Activated gamma-delta T cell treated with Interleukin-2 at 50 U/mL for 16 hours (primary cell): ENCODE measurements at places on chromosomes 1 and 21.
A peak's percentile ranks its signal among the peaks of the same experiment; 100 is the strongest.

DNA sequence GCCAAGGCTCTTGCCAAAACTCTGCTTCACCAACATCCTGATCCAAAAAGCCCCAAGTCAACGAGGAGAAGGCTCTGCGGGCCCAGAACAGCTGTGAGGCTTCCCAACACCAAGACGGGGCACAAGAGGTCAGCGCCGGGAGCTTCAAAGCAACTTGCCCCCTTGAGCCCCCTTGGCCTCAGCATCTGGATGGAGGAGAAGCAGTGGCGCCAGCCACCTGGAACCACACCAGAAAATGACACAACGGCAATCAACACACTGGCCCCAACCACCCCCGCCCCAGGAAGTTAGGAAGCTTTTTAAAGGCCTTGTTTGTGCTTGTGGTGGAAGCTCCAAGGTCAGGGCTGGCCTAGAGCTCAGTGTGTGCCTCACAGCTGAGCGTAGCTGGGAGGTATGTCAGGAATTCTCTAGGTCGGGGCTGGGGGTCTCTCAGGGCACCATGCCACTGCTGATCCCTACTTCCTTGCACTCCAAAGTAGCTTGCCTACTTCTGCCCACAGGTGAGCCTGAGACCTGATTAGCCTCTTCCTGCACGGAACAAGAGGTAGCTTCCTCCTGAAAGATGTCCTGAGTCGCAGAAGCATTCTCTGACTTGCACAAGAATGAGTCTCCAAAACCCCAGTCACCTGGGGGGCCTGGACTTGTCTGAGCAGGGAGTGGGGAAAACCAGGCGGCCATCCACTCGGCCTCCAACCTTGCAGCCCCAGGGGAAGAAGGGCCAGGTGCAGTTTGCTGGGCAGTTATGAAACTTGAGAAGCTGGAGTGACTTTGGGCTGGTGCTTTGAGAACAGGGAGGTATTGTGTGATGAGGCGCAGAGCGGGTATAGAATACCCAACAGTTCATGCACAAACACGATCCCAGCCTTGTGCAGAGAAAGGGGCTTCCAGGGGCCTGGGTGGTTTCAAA is 9.7 kb upstream of the SRP9 start:
- no peak for DNase-seq

DNA sequence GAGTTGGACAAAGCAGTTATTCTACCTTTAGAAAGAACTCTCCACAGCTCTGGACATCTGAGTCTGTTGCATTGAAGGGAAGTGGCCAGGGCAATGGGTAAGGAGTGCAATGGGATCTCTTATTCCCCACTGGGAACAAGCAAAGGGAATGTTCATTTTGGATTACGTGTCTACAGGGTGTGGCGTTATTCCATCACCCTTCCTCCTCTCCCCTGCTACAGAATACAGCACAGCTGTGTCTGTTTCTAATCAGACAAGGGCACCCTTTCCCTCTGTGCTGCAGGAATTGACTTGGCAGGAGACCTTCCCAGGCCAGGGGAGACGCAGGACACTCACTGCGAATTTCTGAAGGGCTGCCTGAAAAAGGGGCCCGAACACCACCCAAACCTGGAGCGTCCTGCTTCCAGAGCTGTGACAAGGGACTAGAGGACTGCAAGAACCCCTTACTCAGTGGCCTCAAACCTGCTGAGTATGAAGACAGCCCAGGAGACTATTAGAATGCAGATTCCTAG is 163.6 kb upstream of the RAB4A start:
- no peak for DNase-seq

DNA sequence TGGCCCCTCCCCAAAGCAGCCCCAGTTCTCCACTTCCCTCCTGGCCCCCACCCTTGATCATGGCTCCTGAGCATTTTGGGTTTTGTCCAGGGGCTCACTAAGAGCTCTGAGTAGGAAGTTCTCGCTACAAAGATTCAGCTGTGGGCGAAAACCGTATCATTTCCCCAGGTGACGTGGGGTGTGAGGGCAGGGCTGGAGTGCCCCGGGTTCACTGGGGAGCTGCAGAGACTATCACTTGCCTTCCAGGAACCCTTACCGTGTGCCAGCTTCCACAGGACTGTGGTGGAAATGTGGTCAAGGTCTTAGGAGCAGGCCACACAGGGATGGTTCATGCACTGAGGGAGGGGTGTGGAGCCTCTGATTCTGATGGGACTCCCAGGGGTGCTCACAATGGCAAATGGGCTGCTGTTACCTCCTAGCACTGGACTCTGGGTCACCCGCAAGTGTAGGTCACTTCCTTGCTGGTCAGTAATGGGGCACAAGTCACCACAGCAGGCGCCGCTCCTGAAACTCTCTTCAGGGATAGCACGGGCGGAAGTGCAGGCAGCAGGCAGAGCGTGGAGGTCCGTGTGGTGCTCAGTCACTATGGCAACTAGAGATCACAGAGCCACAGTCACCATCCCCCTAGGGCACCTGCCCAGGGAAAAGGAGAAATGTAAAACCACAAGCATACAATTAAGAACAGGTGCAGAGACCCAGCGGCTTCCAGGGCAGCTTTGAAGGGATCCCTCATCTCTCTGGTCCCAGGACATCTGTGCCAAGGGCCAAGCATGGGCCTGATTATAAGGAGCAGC is 35.4 kb downstream of the RSPH1 start:
- DNase-seq: no peak

DNA sequence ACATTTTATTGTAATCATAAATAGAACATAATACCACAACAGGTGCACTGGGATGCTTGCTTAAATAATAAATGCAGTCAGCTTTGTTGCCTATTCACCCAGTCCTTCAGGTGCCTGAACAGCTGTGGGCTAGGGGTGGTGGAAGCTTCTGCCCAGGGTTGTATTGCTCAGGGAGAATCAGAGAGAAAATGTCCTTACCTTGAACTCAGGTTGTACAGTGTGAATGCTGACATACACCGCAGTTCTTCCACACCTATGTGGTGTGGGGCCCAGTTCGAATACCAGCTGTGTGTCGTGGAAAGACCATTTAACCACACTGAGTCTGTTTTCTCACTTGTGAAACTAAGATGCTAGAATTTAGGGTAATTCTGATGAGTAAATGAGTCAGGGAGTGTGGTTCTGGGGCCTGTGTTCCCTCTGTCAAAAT is 115.7 kb upstream of the ATP1A1 start:
- DNase-seq: no peak

DNA sequence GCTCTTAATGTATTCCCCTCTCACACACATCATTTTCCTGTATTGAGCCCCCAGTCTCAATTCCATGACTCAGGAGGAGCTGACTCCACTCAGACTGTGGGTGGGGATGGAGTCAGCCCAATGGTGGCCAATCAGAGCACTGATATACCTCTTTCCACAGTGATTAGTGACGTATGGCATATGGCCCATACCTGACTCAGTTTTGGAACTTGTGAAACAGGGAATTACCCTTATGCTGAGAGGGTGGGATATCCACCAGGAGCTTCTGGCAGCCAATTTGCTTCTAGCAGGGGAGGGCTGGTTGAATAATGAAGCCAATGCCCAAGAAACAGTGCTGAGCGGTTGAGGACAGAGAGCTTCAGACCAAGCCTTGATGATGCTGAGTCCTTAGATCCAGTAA is 86.4 kb upstream of the SPATA6 start:
- DNase-seq: no peak

DNA sequence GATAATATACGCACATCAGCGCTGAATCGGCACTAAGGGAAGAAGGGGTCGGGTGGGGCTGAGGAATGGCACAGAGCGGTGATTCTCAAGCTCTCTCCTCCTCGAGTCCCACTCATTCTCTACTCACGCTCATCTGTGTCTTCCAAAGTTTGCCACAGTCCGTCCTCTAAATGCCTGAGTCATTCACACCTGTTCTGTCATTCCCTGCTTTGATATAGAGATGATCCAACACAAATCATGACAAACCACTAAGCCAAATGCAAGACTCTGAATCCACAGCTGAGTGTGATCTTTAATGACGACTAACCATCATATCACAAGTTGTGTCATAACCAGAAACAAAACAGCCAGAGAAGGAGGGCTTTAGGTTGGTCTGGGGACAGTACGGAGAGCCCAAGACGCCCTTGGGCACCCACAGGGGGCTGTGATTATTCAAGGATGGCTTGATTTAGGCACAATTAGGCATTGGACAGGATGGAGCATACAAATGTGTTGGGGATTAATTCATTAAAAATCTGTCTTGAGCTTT is 501.5 kb downstream of the KIF26B start:
- no peak for DNase-seq

GRCh38 chr1:83500987-83501591 is 497.8 kb downstream of the TTLL7 start:
- no peak for DNase-seq

DNA sequence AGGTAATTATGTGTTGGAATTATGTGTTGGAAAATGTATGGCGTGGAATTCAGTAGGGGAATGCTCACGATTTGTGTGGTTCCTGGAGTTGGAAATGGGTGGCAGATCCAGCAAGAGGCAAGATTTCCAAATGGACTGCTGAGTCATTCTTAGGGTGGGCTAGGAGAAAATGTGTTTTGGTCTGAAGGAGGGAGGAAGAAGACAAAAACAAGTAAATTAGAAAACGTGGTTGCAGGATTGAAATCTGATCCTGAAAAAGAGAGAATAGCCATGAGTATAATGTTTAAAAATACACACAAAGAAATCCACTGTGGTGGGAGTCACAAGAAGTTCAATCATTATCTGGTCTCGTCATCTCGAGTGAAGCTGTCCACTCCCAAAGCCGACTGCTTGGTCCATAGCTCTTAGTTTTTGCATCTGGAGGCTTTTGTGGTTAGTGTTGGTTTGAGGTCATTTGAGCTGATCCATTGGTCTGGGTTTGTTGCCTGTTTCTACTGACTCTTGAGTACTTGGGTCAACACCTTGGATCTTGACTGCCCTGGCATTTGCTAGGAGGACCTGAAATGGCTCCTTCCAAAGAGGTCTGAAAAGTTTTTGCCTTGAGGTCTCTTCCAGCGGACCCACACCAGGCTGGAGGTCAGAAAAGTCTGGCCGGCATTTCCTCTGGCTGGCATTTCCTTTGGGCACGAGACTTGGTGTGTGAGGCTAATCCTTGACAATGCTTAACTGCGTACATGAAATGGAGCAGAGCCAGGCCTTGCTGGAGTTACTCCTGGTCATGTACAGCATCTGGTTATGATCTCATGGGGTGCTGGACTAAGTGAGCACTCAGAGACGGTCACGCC is 9.2 kb downstream of the MX2 start:
- no peak for DNase-seq

DNA sequence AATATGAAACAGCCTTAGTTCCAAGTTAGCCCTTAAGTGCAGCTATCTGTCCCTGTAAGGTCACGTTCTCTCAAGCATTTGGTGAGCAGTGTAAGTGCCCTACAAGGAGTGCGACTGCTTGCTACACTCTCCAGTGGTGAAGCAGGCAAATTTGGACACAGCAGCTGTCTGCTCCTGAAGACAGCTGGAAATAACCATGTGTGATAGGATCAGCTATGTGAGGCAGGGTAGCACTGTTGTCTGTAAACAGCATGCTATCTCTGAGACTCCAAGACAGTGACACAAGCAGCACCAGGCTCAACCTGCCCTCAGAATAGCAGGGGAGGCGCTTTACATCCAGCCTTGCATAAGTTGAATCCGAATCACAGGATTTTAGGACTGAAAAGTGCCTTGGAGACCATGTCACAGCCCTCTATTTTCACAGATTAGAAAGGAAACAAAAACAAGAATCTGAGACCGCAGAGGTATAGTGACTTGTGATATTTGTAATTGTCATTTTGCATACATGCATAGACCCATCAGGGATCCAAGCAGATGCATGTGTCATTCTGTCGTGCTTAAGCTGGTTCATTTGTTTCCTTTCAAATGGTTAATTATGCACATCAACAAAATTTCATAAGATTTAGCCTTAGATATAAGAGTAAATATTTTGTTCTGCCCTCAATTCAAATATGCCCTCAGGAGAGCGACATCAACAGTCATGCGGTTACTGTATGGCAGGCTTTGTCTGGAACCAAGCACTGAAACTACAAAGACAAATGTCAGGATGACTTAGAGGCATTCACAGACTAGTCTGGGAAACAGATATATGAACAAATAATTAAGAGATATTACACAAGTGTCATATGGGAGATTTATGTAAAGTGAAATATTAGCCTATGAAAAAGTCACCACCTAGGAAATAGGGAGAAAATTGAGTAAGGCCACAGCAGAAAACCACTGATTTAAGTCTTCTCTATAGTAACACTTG is 134.9 kb upstream of the NRIP1 start:
- no peak for DNase-seq

- DNase-seq: no peak
These were observed 382 bp upstream of the RASAL2 start for GRCh38 chr1:178093494-178093950.

DNA sequence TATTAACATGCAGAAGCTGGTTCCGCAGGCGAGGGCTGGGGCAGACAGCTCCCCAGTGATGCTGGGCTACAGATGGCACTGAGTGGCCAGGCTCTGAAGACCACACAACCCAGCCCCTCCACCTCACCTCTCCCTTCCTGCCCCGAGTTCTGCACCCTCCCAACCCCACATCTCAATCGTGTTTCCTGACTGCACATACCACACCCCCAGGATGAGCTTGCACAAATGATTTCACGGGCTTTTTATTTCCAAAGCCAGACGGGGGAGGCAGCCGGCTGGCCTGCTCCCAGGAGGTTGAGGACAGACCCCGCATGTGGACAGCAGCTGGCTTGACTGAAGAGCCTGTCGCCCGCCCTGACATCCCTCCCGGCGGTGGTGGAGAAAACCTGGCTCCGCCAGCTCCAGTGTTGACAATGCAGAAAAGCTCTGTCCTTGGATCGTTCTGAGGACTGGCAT is 21.4 kb upstream of the ALDH4A1 start:
- DNase-seq: peak; percentile 19

DNA sequence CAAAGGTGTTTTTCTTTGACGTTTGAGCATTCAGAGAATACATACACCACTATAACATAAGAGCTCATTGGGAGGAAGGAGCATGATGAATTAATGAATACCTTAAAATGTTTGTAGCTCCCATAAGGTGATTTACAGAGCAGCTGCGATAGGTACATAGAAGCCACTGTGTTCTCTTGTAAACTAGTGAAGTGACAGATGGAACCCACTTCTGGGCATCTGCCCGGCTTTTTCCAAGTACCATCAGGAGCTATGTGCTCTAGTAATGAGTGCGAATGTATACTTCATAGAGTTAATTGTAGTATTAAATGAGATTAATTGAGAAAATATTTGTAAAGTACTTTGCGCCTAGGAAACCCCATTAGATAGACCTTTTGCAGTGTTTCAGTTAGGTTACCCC is 48.4 kb downstream of the HENMT1 start:
- DNase-seq: no peak

DNA sequence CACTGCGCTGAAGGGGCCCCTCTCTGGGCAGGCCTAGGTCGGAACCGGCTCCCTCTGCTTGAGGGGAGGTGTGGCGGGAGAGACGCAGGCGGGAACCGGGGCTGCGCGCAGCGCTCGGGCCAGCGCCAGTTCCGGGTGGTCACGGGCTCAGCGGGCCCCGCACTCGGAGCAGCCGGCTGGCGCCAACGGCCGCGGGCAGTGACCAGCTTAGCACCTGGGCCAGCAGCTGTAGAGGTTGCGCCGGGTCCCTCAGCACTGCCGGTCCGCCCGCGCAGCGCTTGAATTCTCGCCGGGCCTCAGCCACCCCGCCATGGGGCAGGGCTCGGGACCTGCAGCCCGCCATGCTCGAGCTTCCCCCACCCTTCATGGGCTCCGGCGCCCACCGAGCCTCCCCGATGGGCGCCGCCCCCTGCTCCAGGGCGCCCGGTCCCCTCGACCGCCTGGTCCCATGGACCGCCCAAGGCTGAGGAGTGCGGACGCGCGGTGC is 254.6 kb downstream of the COL11A1 start:
- no peak for DNase-seq

- DNase-seq: no peak
These were observed 18.9 kb upstream of the CCT8 start for GRCh38 chr21:29092102-29092959.

GRCh38 chr1:177173976-177174375 is 3.2 kb downstream of the BRINP2 start:
- no peak for DNase-seq

- no peak for DNase-seq
These were observed 163.0 kb downstream of the ZSCAN20 start for GRCh38 chr1:33635336-33636012.
